ENCODE measurements at places on chromosomes 3 and 15.

DNA sequence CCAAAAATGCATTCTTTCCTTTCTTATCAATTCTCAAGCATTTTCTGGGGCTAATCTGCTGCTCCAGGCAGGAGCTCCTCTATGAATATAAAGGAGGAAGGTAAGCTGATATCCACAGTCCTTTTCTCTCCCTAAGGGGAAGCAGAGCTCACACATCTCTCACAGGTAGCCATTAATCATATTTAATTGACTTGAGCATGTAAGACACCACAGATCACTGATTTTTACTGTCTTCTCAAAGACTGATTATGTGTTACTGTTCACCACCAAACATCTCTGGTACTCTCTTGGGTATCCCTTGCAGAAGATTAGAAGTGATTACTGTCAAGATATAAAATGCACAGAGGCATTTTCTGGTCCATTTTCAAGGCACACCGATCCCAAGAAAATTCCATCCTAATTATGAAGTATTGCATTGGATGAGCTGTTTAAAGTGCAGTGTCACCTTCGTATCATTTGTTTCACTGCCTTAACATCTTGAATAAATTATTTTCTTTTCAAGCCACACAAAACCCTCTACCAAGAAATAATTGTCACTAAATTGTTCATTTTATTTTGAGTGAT is 100.7 kb downstream of the ARPP21 start:
- DNase-seq = no peak

- peak; percentile 83 for DNase-seq
These were observed 43.2 kb downstream of the KLHL25 start for GRCh38 chr15:85751291-85752123.

DNA sequence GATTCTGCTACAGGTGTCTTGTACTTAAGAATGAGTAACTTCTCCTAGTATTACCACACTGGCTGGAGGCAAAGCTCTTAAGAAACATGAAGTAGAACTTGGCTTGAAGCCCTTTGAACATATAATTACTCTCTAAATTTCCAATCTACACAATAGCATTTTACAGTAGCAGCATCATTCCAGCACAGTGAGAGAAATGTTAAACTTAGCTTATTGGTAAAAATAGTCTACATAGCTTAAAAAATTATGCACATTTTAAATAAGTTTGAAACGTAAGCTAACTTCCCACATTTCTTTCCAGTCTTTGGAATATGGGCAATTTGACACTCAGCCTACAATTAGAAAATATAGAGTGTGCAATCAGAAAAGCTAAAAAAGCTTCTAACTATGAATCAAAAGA is 32.8 kb upstream of the TOP2B start:
- DNase-seq = no peak

DNA sequence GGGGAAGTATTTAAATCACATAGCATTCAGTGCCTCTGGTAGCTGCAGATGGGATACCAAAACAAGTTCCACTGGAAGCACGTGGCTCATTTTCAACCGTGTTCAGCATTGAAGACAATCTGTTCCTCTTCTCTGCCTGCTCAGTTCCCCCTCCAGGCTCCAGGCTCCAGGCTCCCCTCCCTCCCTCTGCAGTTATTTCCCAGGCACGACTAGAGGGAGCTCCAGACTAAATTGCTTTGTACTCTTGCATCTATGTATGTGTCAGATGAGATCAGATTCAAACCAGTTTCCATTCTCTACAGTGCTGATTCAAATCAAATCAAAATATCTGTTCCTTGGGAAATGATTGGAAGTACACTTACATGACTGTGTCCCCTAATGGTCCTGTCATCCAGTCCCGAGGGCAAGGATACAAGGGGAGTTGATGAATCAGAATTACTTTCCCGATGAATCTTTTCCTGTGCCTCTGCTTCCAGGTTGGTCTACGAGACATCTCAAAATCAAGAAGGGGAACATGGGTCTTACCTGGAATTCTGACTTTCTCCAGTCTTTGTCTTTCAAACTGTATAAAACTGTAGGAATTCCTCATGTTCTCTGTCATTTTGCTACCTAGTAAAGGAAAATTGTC is 600.5 kb downstream of the EDEM1 start:
- peak; percentile 90 for DNase-seq

- no peak for DNase-seq
These were observed 245.9 kb upstream of the TOPAZ1 start for GRCh38 chr3:43995547-43996378.

DNA sequence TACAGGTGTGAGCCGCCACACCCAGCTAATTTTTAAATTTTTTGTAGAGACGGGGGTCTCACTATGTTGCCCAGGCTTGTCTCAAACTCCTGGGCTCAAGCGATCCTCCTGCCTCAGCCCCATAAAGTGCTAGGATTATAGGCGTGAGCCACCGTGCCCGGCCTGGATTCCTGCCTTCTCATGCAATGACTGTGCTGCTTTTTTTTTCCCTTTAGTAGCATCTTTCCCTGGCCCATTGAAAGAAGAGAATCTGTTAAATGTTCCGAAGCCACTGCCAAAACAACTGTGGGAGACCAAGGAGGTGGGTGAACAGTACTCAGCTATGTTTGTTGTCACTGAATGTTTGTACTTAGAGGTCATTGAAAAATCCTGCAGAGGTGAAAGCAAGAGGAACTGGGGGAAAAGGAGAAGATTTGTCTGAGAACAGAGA is 88.0 kb downstream of the CRTC3 start:
- DNase-seq = no peak

- DNase-seq = no peak
These were observed 76.4 kb downstream of the DAPK2 start for GRCh38 chr15:63969652-63970421.
